ENCODE measurements at places on chromosomes 16 and 17.

DNA sequence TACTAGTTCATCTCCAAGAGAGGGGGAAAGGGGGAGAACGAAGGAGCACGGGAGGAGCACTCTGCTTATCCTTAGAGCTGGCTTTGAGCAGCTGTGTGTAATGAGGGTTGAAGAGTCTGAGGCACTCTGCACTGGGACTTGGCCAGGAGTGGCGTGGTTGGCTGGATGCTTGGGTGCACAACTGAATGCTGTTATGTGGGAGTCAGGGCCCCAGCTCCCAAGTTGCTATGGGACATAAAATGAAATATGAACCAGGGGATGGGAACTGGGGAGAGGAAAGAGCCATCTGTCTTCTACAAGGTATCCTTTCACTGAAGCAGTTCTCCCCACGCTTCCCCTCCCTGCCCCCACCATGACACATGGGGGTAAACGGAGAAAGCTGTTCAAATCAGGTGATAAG lies 105.9 kb upstream of the ANKFN1 start:
- DNase-seq = no peak

DNA sequence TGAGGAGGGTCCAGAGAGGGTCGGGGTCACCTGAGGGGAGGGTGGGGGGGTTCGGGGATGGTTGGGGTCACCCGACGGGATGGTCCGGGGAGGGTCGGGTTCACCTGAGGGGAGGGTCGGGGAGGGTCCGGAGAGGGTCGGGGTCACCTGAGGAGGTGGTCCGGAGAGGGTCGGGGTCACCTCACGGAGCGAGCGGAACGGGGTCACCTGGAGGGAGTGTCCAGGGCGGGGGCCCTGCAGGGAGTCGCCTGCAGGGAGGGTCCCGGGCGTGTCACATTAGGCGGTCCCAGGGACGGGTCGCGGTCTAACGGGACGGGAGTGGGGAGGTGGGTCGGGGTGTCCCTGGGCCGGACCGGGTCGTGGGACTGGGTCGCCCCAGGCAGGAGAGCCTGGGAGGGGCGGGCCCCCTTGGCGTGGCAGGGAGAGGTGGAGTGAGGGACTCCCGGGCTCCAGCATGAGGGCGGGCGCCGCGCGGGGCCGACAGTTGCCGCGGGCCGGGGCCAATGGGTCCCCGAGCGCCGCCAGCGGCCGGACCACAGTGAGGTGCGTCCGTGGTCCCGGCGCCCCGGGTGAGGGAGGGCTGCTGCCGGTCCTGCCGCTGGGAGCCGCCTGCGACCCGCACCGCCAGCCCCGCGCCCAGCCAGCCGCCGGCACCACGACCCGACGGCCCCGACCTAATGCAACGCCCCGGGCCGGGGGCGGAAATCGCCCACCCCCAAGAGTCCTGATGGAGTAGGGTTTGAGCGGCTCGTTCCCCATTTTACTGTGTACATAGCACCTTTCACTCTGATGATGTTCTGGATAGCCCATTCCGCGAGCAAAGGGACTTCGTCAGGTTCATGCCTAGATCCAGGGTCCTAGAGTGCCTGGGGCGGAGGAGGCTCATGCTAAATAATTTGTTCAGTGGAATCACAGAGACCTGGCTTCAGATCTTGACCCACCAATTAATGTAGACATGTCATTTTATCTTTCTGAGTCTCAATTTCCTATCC lies 1.2 kb upstream of the ABCA3 start:
- DNase-seq = no peak

- no peak for DNase-seq
These were observed 8.9 kb downstream of the DUS2 start for GRCh38 chr16:68031951-68032350.

DNA sequence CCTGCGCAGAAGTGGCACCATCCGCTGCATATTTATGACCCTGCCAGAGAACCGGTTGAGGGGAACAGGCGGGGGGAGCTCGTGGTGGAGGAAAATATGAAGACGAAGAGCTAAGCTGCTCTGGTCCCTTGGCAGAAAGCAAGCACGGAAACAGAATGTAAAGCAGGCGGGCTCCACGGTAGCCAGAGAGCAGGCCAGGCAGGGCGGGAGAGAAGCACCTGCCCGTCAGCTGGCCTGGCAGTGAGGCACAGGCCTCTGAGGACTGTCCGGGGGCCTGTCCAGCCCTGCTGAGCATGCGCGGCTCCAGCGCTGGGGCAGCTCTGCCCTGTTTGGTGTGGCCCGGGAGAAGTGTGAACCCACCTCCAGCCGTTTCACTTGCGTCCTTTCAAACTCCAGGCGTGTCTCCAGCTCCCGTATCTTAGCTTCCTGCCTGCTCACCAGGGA lies 46.7 kb downstream of the PIPOX start:
- no peak for DNase-seq

All from stimulated activated CD8-positive, alpha-beta memory T cell treated with anti-CD3 and anti-CD28 coated beads, Interleukin-4, amount 100 ng/mL, for 4 hours (primary cell).